Breast epithelium (tissue), 4 donors: ENCODE measurements at places on chromosomes 3 and 15. TPM values are rescaled to one million over a fixed set of nuclear protein-coding genes. Genes with fewer than 3 reads are reported as not detected.

The GOLGA8T gene
- total RNA-seq: 0.15 TPM

The TRPC1 gene
- 13.0 TPM for total RNA-seq

DNA sequence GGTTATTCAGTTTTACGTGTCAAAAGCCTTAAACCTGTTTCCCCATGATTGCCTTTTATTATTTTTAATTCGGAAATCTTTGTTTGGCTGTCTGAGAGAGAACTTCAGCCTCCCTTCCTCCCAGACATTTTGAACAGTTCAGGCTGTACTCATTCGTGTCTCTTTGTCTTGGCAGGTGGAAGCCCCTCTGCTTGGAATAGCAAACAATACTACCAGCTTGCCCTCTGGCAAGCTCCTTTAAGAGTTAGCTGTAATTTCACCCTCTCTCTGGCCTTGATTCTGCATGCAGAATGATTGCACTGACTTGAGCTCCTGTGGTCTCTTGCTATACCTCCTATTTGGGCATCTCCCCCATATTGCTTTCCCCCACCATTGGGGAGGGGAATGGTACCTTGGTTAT is 11.7 kb downstream of the IGF1R start:
- DNase-seq: no peak

GRCh38 chr3:120062474-120062873 is 31.8 kb downstream of the GSK3B start:
- DNase-seq: no peak

- DNase-seq: no peak
Measured at GRCh38 chr3:28042707-28043106, 198.7 kb upstream of the CMC1 start.

- no peak for DNase-seq
Measured at GRCh38 chr15:95718441-95718840, 612.1 kb upstream of the NR2F2 start.

DNA sequence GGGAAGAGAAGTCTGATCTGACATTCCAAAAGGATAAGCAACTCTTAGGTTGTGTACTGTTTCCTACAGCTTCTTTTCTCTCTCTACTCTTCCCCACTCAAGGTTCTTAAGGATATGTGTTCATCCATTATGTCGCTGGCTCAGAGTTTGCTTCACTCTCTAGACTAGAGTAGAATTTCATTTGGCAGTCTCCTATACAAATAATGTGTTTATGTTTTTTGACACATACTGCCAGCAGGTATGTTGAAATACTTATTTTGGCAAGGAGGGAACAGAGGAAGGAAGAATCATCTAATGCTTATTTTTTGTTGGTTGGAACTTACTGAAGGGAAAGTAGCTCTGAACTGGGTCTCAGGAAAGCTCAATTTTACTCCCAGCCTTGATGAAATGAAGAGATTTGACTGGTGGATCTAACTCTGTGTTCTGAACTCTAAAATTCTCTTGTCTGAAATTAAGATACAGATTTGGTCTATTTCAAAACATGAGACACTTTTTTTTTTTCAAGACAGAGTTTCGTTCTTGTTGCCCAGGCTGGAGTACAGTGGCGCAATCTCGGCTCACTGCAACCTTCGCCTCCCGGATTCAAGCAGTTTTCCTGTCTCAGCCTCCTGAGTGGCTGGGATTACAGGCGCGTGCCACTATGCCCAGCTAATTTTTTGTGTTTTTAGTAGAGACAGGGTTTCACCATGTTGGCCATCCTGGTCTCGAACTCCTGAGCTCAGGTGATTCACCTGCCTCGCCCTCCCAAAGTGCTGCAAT is 7.6 kb upstream of the EMC3 start:
- no peak for DNase-seq

- DNase-seq: no peak
Measured at GRCh38 chr15:67201136-67201535, 53.3 kb downstream of the AAGAB start.

The CPN2 gene
- total RNA-seq: 0.16 TPM

The ILDR1 gene
- 3.3 TPM for total RNA-seq

DNA sequence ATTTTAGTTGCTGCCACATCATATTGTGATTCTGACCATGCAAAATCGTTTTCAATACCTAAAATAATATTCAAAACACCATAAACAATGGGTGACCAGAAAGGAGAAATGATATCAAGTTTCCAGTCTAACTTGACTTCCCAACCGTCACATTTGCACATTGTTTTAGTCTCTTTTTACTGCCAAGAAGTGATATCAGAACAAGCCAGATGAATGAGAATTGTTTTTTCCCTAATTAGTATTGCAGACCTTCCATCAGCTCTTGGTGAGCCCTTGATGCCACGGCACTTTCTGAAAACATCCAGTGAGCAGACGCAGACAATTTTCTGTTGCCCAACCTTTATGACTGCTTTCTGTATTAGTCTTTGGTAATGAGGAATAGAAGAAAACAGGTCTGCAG is 62.5 kb downstream of the SPATA16 start:
- no peak for DNase-seq

DNA sequence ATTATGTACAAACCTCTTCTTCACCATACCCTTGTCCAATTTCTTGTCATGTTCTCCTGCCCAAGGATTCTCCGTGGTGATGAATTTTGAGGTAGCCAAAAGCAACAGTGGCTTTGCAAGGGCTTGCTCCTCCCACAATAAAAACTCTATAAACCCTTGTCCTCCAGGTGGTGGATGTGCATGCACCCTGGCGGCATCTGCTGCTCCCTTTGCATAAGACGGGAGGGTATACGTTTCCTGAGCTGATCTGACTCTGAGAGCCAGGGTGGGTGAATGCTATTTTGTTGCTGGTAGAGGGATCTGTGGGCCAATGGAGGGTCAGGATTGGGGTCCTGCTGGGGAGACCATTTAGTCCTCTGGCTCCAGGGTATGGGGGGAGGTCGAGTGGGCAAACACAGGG is 5.4 kb downstream of the DNAH1 start:
- DNase-seq: no peak

The TMCO5A gene
- total RNA-seq: not detected

DNA sequence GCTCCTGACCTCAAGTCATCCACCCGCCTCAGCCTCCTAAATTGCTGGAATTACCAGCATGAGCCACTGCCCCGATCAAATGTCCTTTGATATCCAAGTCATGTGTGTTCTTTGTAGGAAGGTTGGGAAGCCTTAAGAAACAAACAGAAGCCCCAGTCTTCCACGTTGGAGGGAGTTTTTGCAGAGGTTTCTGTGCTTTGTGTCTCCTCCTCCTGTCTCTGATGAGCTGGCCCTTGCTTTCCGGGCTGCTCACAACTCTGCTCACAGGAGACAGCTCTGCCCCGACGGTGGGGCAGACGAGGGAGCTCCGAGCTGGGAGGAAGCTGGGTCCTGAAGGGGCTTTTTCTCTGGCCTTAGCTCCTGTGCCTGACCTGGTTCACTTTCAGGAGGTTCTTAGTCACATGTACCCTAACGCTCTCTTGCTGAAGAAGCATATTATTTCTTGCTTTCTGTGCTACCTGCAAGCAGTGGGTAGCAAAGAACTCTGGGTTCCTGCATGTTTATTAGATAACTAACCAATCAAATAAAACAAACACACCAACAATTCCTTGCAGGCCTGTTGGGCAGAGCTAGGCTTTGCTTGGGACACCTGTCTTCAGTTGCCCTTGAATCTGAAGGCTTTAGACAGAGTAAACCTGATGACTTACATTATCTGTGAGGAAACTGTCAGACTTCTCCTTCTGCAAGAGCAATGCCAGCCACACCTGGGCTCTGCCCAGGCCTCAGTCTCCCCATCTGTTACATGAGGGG is 52.6 kb upstream of the SMAD6 start:
- DNase-seq: no peak

DNA sequence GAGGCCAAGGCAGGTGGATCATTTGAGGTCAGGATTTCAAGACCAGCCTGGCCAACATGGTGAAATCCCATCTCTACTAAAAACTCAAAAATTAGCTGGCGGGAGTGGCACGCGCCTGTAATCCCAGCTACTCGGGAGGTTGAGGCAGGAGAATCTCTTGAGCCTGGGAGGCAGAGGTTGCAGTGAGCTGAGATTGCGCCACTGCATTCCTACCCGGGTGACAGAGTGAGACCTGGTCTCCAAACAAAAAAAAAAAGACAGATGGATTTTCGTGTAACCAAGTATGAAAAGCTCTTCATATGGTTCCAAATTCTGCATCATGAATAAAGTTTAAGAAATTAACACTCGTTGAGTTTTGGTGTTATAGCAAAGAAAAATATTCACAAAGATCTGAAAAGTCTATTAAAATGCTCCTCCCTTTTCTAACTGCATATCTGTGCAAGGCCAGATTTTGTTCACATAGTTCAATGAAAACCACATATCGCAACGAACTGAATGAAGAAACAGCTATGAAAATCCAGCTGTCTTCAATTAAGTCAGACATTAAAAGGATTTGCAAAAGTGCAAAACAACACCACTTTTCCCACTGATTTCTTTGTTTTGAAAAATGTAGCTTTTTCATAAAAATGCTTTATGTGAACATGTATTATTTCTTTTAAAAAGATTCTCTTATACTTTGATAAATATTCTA is 23.8 kb upstream of the FBLN2 start:
- no peak for DNase-seq

The PRR20G gene
- total RNA-seq: not detected

GRCh38 chr15:47363653-47364052 is 353.7 kb upstream of the SEMA6D start:
- DNase-seq: no peak

- DNase-seq: no peak
Measured at GRCh38 chr15:90860942-90861675, 7.3 kb upstream of the FURIN start.

The REC114 gene
- total RNA-seq: not detected

The PTPN9 gene
- total RNA-seq: 19.9 TPM

GRCh38 chr3:195768831-195769303 is 42.9 kb downstream of the MUC4 start:
- no peak for DNase-seq
